AG09309 (cell line): ENCODE measurements at places on chromosomes 7 and 10.

- no peak for DNase-seq
These were observed 88.3 kb downstream of the C10orf105 start for GRCh38 chr10:71631007-71631861.

DNA sequence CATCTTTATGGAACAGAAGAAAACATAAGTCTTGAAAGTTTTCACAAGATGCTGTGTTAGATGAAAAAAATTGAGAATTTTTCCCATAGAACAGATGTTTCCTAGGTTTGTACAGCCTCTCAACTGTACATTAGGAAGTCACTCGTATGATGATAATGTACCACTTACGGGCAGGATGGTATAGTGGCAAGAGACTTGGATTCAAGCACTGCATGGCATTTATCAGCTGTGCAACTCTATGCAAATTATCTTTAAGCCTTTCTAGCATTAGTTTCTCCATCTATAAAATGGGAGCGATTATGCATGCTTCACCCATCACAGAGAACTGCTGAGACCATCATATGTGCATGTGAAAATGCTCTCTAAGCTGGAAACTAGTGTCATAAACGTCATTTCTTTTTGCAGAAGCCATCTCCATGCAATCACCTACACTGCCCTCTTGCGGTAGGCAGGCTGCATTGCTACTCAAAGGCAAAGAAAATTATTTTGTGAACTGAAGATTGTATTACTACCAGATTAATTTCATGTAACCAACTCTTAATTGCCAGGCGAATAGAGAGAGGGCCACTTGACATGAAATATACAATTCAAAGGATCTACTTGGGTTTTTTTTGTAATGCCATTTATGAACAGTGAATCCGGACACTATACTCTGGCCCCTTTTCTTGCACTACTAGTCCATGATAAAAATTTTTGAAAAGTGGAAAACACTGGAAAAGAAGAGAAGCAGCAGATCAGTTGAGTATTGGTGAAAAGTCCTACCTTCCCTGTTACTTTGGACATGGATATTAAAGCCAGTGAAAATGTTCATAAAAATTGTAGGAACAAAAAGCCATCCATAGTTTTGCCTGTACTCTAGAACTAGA, 102.3 kb downstream of the JAZF1 start:
- DNase-seq = no peak

- no peak for DNase-seq
These were observed 221.0 kb upstream of the KLF6 start for GRCh38 chr10:4006051-4006450.

GRCh38 chr10:63054889-63055611, 78.1 kb upstream of the NRBF2 start:
- DNase-seq = no peak

DNA sequence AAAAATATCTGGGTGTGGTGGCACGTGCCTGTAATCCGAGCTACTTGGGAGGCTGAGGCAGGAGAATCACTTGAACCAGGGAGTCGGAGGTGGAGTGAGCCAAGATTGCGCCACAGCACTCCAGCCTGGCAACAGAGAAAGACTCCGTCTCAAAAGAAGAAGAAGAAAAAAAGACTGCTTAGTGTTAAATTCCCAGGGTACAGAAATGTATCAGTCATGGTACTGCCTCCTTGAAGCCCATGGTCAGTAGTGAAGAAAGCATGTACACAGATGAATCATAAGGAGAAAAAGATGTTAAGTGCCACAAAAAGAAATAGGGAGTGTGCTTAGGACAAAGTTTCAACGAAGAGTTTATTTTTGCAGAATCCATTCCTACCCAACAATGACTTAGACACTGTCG, 62.5 kb upstream of the KMT2E start:
- no peak for DNase-seq

GRCh38 chr7:31776616-31777015, 89.6 kb downstream of the PPP1R17 start:
- peak; percentile 13 for DNase-seq

- no peak for DNase-seq
These were observed 7.3 kb downstream of the UNCX start for GRCh38 chr7:1239803-1240516.

GRCh38 chr10:11560076-11560709, 51.3 kb downstream of the USP6NL start:
- DNase-seq = no peak

GRCh38 chr10:24730811-24731210, 7.1 kb upstream of the ARHGAP21 start:
- DNase-seq = no peak

GRCh38 chr10:122618461-122619165, 58.1 kb downstream of the DMBT1 start:
- no peak for DNase-seq

GRCh38 chr7:50749896-50750295, 32.8 kb downstream of the GRB10 start:
- DNase-seq = no peak

- DNase-seq = no peak
These were observed 76.0 kb downstream of the DIP2C start for GRCh38 chr10:613271-614138.

GRCh38 chr7:139995017-139995915, 67.5 kb downstream of the PARP12 start:
- no peak for DNase-seq

DNA sequence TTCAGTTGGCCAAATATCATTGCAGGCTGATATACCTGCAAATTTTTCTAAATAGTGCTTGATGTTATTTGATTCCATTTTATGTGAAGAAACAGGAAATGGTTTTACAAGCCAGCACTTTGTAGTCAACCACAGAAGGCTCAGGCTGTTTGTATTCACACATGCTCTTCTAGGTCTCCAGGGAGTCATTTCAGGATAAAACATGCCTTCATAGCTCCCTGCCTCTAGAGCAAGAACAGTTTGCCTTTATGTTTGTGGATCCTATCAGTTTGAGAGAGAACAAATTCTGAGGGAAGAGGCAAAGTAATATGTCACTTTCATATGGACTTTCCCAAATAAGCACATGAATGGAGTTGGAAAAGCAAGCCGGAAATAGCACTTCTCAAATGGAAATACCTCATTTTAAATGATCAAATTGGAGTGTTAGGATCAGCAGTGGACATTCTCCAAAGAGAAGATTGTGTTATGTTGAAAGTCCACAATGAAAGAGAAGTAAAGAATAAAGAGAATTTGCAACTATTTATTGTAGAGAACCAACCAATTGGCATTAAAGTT, 277.6 kb downstream of the KCND2 start:
- no peak for DNase-seq

DNA sequence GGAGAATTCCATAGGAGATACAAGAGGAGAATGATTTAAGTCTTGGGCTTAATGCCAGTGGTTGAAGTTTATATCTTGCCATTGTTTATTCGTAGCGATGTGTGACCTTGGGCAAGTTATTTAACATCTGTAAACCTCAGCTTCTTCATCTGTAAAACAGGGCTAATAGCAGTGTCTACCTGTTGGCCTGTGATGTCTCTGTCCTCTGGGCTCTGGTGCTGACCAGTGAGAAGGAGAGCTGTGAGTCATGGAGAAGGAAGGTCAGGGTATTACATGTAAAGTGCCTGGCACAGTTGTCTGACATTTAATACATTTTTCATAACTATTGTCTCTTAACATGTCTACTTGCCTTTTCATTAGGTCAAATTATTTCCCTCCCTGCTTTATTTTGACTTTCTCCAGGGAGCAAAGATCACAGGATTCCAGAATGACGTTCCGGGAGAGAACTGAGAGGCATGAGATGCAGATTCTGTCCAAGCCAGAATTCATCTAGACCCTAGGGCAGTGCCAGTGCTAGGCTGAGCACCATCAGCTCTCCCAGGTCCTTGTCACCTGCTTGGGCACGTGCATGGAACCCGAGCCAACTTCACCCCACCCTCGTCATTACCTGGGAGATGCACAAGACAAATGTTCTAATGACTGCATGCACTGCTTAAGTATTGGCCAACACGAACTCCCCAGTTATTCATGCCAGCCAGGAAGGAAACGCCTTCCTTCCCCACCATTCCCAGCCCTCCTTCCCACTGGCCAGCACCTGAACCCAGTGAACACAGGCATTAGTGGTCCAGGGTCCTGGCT, 187.9 kb downstream of the DPY19L1 start:
- no peak for DNase-seq

DNA sequence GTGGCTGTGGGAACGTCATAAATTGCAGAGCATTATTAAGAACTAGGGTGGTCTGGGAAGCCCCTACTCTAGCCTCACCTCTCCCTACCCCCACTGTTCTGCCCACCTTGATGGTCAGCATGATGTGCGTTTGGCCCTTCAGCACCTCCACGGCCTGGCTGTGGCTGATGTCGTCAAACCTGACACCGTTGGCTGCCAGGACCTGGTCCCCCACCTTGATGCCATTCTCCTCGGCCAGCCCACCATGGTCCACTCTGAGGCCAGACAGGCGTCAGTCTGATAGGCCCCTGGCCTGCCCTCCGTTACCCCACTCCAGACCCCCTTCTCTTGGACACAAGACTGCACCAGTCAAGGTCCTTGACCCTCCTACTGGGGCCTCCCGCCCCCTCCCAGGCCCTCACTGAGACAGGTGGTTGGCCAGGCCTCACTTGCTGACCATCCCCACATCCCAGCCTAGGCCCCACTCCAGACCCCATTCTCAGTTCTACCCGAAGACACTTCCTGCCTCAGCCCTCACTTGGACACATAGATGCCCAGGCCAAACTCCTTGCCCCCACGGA, 9.2 kb downstream of the PDZD7 start:
- no peak for DNase-seq

GRCh38 chr7:129914536-129915272, 38.1 kb downstream of the UBE2H start:
- no peak for DNase-seq

DNA sequence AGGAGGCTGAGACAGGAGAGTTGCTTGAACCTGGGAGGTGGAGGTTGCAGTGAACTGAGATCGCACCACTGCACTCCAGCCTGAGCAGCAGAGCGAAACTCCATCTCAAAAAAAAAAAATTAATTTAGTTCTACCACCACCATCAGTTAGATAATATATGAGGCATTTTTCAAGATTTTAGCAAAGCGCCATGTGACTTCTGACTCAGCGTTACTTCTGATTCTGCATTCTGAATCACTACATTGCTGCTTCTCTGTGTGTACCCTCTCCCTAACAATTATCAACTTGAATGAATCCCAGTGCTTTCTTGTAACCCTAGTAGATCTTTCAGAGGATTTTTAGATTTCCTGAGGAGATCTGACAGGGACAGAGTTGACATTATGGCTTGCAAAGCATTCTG, 176.8 kb upstream of the SORCS1 start:
- DNase-seq = no peak

GRCh38 chr7:81691199-81691821, 78.5 kb downstream of the HGF start:
- no peak for DNase-seq

DNA sequence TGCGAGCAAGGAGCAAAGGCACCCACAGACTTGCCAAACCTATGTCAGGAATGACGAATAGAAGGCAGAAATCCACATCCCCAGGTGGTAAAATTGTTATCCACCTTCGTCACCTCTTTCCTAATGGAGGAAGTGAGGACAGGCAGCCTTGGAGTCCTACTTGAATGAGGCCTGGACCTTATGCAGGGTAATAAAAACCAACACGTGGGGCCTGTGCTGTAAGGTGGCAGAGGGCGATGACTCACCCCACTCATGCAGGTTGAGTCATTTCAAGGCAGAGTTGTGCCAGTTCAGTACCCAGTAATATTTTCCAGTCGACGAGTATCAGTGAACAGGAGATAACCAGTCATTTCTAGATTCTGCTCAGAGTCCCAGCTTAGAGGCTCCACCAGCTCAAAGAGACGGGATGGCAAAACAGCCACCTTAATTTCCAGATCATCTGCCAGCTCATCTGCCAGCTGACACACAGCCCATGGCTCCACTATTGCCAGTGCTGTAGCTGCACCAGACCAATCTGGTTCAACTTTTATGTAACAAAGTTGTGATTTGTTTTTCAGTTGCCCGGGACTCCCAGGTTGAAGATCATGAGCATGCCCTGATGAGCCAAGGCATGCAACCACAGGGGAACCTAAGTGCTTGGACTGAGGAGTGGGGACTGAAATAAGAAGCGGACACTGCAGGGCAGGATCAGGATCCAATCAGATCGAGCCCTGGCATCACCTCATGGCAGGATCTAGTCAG, 176.2 kb upstream of the ITGB1 start:
- DNase-seq = peak; percentile 88

DNA sequence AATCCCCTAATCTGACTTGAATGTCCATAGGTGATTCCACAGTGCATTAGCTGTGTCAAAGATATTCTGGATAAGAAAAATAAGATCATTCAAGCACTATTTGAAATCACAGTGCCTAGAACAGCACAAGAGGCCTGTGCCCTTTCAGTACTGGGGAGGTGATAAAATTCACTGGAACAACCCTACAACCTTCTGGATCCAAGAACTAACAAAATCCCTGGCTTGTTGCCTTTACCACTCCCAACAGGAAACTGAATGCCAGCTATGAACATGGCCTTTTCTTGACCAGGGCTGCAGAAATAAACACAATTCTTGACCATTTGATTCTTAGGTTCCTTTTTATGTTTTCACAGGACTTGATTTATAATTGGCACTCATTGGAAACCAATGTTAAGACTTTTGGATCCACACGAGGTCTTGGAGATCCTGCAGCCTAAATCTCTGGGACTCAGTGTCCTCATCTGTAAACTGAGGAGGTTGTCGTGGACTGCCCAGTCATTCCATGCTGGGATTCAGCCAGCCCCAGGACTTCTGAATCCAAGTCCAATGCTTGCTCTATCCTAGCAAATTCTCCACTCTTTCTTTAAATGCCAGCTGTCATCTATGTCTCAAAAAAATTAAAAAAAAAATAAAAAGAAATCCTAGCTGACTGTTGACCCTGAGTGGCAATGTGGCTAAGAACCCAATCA, 624.7 kb downstream of the KCNMA1 start:
- no peak for DNase-seq

DNA sequence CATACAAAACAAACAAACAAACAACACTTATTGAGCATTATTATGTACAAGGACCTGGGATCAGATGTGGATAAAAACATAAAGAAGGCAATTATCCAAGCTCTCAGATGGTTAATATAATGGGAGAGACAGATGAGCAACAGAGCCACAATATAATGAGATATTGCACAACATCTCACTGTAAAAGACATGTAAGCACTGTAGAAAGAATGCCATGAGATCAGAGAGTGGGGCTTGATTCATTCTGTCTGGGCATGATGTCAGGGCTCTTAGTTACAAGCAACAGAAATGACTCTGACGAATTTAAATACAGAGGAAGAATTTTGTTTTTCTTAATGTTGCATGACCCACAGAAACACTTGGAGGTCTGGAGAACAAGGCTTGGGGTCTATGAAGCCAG, 164.7 kb upstream of the PLXDC2 start:
- peak; percentile 84 for DNase-seq

GRCh38 chr10:21184984-21185383, 287.9 kb upstream of the NEBL start:
- DNase-seq = no peak
